ENCODE measurements at places on chromosomes 6 and 20.

DNA sequence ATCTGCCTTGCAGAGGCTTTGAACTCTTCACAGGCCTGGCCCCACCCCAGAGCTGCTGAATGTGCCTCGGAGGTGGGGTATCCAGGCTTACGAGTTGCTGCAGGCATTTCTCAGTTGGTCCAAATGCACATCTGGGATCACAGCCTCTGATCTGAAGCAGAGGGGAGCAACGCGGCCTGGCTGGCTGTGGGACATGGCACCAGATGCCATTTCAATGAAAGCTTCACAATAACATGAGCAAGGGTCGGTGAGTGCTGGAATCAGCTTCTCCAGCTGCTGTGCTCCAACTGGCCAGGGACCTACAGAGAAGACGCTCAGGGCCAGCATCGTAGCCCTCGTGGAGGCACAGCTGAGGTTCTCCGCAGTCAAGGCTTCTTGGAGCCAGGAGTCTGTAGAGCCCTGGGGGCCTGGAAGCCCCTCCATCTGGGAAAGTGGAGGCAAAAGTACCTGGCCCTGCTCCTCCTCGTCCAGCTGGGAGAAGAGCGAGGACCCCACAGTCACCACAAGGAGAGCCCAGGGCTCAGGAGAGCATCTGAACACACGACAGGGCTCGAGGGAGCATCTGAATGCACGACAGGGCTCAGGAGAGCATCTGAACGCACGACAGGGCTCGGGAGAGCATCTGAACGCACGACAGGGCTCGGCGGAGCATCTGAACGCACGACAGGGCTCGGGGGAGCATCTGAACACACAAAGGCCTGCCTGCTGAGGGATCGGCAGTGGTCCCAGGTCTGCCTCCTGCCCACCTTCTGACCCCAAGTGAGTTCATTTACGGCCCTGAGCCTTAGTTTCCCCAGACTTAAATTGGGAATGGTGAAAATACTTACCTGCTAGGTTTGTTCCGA is 165.2 kb downstream of the DLL1 start:
- no peak for DNase-seq

GRCh38 chr6:148306286-148306685 is 36.4 kb upstream of the SASH1 start:
- no peak for DNase-seq

DNA sequence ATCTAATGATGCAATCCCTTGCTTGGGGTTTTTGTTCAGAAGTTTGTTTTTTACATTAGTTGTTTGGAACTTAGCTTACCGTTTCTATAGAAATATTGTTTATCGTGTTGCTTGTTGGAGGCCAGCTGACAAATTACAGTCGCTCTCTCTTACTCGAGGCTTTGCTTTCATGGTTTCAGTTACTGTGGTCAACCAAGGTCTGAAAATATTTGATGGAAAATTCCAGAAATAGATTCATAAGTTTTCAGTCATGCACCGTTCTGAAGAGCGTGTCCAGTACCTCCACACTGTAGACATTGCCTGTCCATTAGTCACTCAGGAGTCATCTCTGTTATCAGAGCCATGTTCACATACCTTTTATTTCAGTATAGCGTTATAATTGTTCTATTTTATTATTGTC is 47.9 kb downstream of the DEK start:
- peak; percentile 41 for DNase-seq

GRCh38 chr20:49032455-49032854 is 13.7 kb upstream of the CSE1L start:
- DNase-seq, result no peak

DNA sequence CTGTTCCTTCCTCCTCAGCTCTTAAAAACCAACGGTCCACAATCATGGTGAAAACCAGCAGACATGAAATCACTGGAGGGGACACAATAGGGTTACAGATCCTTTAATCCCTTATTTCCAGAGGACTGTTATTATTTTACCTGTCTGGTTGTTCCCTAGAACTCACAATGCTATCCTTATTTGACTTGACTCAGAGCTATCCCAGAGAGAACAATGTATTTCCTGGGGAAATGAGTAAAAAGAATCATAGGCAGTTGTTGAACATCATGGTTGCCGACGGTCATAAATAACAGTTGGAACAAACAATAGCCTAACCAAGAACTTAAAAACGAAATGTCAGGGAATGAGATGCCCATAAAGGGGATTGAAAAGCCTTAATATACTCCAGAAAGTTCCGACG is 9.3 kb downstream of the OR2H1 start:
- no peak for DNase-seq

GRCh38 chr6:135637701-135638100 is 140.2 kb upstream of the AHI1 start:
- no peak for DNase-seq

DNA sequence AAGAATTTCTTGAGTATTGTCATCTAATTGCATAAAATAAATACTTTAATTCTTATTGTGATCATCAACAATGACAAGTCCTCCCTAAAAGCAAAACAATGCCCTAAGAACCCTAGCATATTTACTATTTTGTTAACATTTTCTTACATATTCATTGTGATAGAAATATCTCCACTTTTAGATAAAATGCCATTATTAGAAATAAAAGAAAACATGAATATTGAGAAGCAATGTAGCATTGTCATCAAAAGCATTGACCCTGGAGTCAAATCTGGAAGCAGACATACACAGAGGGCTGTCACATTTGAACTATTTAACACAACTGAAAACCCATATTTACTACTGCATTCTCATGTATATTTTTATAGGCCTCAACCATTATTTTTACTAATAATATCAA is 257.7 kb downstream of the SYNE1 start:
- DNase-seq, result no peak

DNA sequence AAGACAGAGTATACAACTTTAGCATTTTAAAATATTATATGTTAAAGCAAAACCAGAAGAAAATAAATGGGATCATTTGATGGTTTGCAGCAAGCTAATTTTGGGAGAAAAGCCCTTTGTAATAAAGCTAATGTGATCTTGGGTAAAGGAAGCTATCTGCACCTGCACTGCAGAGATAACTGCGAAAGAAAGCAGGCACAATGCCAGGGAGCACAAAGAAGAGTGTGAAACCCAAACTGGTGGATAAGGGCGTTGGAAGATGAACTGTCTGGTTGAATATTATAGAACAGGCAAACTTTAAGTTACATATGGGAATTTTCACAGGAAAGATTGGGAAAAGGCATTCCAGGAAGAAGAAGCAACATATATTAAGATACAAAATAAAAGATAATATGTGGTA is 179.2 kb upstream of the KHDRBS2 start:
- no peak for DNase-seq

DNA sequence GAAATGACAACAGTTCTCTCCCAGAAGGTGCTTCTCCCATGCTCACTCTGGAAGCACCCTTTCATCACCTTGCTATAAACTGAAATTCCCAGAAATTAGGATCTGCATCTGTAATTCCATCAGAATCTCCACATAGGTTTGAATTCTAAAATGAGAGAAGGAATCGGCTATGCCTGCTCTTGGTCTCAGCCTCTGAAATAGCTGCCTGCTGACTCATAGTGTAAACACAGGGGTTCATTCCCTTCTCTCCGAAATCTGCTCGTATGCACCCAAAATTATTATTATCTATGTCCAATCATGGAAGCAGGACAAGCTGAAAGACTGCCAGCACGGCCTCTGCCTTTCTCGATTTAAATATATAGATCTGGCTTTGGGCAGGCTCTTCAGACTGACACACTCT is 74.6 kb upstream of the TAB2 start:
- DNase-seq, result no peak

DNA sequence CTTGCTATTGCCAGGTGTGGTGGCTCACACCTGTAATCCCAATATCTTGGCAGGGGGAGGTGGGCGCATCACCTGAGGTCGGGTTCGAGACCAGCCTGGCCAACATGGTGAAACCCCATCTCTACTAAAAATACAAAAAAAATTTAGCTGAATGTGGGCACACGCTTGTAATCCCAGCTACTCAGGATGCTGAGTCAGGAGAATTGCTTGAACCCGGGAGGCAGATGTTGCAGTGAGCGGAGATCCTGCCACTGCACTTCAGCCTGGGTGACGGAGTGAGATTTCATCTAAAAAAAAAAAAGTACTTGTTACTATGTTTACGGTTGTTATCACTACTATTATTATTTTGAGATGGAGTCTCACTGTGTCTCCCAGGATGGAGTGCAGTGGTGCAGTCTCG is 3.0 kb downstream of the PPT2 start:
- no peak for DNase-seq

DNA sequence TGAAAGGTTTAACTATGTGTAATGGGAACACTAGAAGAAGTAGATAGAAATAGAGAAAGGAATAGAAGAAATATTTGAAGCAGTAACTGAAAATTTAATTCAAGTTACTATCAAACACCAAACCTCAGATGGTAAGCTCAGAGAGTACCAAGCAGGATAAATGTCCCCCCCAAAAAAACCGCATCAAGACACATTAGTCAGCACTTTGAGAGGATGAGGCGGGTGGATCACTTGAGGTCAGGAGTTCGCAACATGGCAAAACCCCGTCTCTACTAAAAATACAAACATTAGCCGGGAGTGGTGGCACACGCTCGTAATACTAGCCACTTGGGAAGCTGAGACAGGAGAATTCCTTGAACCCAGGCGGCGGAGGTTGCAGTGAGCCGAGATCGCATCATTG is 253.1 kb downstream of the C6orf118 start:
- DNase-seq, result no peak

GRCh38 chr6:113458368-113459010 is 398.7 kb upstream of the MARCKS start:
- DNase-seq, result no peak

- DNase-seq, result no peak
These were observed 551.1 kb upstream of the SYNCRIP start for GRCh38 chr6:86193821-86194220.

- DNase-seq, result no peak
These were observed 21.9 kb downstream of the COL11A2 start for GRCh38 chr6:33170176-33171015.

GRCh38 chr6:100343316-100344077 is 121.2 kb downstream of the SIM1 start:
- no peak for DNase-seq

- DNase-seq, result no peak
These were observed 39.9 kb upstream of the TGM2 start for GRCh38 chr20:38205001-38205400.

DNA sequence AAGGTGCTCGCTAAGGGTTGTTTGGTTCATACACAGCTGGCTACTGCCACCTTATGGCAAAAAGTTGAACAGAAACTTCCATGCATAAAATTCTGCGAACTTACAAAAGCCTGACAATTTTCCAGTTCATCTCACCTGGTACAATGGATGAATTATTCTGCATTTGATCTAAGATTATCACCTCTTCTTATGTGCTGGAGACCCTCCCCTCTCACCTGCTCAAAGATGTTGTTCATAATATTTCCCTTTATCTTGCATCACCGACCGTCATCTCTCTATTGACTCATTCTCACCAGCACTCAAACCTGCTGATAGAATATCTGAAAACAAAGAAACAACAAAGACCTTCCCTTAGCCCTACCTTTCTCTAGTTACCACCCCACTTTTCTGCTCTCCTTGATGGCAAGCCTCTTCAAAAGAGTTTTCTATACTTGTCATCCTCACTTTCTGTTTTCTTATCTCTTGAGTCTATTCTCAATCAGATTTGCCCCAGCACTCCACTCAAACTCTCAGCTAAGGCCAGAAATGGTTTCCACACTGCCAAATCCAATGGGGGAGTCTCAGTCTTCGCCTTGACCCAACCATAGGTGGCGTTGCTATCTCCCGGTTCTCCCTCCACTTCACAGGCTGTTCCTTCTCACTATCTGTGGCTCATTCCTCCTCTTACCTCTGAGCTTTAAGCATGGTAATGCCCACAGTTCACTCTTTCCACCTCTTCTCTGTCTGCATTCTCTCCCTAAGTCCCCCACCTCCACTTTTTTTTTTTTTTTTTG is 25.8 kb downstream of the SNRNP48 start:
- DNase-seq, result peak; percentile 31

DNA sequence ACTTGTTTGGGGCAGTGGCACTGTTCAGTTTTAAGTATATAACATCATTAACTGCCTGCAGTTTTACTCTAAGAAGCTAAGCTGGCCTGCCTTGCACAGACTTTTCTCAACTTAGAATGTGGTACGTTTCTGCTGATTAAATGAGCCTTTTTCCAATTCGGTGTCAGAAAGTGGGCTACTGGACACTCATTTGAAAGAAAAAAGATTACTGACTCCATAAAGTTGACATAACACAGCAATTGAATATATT is 2.1 kb downstream of the ZMYND8 start:
- DNase-seq, result no peak

DNA sequence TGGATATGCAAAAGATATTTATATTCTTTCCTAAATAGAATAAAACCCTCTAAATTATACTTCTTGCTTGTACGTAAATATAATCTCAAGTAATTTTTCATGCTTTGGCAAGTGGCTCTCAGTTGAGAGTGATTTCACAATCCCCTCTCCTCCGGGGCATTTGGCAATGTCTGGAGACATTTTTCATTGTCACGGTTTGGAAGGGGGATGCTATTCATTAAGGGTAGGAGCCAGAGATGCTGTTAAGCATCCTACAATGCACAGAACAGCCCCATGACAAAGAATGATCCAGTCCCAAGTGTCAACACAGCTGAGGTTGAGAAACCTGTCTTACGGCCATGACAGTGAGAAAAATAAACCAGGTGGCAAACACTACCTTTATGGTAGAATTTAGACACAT is 75.7 kb downstream of the AGPAT4 start:
- no peak for DNase-seq

GRCh38 chr20:13840093-13840465 is 55.3 kb downstream of the NDUFAF5 start:
- no peak for DNase-seq

- DNase-seq, result no peak
These were observed 63.4 kb upstream of the MAP3K7 start for GRCh38 chr6:90650041-90650940.

- no peak for DNase-seq
These were observed 289.1 kb upstream of the SUPT3H start for GRCh38 chr6:45666846-45667245.

DNA sequence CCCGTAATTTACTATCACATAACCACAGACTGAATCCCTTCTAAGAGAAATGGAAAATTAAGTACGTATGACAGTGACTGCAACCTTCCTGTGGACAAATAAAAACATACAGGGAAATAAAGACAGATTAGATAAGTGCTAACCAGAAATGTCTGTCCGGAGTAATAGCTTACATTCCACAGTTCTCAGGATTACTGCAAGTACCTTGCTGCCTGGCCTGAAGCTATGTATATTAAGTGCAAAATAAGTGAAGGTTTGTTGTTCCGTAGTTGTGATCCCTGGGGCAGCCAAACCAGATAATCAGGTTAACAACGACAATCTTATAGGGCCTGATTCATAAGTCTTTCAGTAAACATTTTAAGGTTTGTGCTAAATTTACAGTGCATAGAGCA is 2.8 kb downstream of the NEDD9 start:
- no peak for DNase-seq

GRCh38 chr6:16635810-16636602 is 125.3 kb downstream of the ATXN1 start:
- DNase-seq, result no peak

DNA sequence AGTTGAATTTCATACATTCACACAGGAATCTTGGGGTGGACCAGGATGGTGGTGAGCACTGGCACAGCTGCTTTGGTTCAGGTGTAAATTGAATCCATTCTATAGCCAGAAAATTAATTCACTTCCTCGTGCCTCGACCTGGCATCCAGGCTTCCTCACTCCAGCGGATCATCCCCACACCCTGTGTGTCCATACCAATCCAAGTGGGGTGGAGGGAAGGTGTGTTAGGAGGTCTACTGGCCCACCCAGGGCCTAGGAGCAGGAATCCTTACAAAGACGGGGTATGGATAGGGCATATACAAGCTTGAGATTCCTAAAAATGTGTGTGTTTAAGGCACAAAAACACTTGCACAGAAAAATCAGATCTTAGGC is 81.8 kb upstream of the SLC24A3 start:
- no peak for DNase-seq
